EH (cell line): ENCODE measurements at places on chromosomes 3 and 15.
A peak's percentile ranks its signal among the peaks of the same experiment; 100 is the strongest.

- DNase-seq, result peak; percentile 53
Measured at GRCh38 chr15:43509660-43510199, 7.7 kb upstream of the MAP1A start.

DNA sequence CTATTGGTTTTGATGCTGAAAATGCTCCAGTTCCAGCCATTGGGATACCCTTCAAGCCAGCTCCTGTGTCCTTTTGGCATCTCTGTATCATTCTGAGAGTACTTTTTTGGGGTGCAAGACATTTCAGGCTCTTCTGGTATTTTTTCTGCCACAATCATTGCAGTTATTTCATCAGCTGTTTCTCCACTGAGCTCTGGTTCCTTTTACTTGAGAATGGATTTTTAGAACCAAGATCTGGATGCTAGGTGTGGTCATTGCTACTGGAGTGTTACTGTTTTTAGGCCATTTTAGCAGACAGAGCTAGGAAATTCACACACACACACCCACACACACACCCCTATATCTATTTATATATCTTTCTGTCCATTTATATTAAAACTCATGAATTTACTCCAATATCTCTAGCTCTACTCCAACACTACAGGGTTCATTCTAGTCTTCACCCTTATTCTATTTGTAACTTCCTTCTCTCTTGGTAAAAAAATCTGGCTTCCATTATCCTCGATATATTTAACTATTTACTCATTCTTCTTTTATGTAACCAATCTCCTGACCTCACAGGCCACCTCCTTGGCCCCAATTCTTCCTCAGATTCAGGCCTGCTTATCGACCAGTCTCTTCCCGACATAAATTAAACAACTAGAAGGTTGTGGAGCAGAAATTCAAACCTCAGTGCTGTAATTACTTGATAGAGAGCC is 17.0 kb downstream of the SLC35G2 start:
- DNase-seq, result peak; percentile 57

GRCh38 chr3:108486338-108486737 is 24.1 kb downstream of the MYH15 start:
- no peak for DNase-seq

DNA sequence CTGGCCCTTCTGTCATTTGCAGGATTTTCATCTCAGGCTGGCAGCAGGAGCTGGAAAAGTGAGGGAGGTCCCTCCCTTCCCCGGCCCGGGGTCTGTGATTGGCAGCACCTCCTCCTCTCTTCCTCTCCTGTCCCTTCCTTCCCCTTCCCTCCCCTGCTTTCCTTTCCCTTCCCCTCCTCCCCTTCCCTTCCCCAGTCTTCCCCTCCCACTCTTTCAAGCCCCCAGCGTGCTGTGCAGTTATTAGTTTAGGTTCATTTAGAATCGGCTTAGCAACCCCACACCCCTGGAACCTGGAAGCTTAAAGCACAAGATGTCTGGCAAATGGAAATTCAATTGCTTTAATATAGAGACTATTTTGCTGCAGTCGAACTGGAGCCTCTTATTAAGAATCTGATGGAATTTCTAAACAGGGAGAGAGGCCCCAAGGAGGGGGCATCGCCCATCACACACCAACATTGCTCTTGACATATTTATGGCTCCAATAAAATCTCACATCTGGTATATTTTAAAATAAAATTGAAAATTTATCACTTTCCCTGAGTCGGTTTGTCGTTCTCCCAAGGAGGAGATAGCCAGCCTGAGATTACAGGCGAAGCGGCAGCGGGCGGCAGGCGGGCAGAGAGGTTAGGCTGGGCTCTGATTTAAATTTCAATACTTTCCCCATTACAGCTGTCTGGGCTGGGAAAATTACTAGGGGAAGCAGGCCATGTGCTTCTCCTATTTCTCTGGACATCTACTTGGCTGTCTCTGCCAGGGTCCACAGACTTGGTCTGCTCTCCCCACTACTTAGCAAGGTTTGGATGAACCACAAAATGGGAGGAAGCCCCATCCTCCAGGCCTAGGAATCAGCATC is 98.9 kb downstream of the LINGO1 start:
- peak; percentile 14 for DNase-seq

DNA sequence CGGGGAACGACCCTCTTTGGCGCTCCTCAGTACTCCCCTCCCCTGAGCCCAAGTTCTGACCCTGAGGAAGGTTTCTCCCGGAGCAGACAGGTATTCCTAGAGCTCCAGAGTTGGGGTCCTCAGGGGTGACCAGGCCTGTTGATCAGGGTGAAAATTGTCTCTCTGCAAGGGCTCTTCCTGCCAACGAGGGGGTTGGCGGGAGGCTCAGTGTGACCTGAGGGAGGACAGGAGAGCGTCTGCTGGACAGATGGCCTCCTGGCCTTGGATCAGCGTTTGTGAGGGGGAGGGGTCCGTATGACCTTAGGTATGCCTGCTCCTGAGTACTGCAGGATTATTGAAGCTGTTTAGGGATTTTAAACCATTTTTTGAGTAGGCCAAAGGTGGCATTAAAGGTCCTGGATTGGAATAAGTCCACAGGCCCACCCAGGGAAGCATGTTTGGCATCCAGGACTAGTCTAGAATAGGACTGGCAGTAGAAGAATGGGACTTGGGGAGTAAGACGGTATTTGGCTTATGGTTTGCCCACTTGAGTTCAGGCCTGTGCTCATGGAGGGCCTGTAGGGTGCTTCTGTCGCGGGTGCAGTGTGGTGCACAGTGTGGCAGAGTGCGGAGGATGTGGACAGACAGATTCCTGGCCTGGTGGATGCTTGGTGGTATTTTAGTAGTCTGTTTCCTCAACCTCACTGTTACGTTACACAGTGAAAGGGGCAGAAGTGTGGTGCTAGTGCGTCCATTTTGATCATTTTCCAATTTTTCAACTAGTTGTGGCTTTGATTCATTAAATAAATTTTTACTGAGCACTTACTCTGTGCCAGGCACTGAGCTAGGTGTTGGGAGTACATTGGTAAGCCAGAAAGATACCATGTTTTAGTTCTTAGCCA is 959 bp downstream of the ZNF592 start:
- DNase-seq, result peak; percentile 37

DNA sequence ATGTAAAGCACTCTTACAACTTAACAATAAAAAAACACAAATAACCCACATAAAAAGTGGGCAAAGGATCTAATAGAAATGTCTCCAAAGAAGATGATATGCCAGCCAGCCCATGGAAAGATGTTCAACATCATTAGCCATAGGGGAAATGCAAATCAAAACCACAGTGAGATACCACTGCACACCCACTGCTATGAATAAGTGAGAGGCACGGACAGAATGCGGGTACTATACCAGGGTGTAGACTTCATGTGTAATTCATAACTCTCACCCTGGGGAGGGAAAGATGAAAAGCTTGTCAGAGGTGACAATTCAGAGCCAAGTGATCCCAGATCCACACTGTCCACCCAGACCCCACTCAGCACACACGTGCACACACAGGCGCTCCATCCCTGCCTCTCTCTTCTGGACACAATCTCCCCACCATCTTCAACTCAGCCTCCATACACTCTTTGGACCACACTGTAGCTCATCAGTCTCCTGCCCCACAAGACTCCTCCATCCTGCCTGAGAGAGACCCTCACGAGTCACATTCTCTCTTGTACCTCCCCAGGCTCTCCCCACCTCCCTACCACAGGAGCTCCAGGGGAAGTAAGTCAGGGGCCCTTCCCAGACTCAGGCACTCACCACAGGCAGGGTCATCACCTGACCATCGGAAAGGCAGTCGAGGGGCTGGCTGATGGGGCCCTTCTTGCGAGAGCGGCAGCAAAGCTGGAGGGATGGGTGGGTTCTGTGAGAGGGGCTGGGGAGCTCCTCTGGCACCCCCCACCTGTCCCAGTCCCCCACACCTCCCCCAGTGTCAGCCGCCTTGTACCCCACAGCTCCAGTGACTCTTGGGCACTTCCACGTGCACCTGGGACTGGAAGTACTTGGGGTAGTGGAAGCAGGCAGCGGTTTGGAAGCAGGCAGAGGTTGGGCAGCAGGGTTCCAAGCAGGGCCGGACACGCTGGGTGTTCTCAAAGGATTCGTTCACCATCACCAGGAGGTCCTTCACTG is 21.3 kb downstream of the PLA2G4E start:
- DNase-seq, result no peak

DNA sequence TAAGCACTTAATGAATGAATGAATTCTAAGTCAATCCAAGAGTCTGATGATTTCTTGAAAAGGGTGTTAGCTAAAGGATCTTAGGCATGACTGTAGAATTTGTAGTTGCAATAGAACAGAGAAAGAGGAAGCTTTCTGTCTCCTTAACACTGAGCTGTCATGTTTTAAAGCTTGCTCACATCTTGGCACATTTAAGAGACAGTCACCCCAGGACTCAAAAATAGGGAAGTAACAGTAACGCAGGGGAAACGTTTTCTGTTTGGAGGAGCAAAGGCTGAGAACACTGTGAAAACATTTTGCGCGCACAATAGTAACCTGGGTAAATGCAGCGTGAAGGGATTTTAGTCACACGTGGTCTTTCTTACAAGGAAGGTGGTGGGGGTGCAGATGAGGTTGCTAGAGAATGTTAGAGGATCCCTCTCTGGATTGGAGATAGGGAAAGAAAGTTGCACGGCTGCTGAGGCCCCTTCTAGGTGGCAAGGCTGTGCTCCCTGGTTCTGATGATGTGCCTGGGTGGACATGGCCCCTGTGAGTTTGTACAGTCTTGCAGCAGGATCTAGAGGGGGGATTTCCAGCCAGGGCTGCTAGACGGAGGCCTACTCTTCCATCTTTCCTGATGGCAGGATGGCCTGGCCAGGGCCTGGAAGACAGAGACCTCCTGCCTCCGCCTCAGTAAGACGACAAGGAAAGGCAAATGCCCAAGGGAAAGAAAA is 12.0 kb downstream of the STARD5 start:
- DNase-seq, result peak; percentile 27

DNA sequence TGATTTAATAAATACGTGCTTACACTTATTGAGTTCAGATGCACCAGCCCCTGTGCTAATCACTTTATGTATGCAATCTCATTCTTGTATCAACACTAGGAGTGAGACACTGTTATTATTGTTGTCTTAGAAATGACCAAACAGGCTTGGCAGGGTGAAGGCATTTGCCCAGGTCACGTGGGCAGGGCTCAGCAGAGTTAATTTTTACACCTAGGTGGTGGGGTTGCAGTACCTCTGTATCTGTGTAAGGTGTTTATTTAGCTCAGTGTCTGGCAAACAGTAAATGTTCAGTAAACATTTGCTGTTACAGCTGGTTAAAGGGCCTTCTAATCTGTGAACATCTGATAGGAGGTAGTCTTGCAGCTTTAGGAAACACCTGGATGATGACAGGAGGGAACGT is 200.0 kb downstream of the CACNA2D3 start:
- DNase-seq, result no peak

DNA sequence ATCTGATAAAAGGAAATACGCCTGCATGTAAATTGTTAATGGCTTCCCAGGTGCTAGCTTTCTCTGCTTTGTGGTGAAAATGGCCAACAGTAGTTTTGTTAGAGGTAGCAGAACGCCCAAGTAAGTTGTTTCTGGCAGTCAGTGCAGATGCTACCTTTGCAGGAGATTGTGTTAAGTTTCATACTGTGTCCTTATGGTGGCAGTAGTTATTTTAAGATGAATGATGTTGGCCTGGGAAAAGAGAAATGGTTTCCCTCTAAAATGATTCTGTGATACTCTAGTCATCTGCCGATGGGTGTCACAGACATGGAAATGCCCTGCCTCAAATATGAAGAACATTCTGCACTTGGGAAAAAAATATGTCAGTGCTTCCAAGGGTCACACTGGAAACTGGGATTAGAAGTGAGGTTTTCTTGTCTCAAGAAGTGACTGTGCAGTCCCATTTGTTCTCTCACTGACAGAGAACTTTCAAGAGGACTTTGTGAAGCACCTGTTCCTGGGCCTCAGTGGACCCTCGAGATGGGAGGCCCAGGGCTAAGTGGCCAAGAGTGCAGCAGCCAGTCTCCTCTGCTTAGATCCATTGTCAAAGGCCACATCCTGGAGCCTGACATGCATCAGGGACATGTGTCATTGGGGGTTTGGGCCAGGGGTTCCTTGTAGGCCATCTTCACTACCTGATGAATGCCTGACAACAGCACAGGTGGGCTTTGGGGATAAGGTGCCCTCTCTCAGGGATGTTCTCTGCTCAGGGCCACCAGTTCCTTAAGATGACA is 393.3 kb downstream of the CACNA2D3 start:
- DNase-seq, result no peak

GRCh38 chr3:190983875-190984274 is 121.4 kb upstream of the GMNC start:
- no peak for DNase-seq

DNA sequence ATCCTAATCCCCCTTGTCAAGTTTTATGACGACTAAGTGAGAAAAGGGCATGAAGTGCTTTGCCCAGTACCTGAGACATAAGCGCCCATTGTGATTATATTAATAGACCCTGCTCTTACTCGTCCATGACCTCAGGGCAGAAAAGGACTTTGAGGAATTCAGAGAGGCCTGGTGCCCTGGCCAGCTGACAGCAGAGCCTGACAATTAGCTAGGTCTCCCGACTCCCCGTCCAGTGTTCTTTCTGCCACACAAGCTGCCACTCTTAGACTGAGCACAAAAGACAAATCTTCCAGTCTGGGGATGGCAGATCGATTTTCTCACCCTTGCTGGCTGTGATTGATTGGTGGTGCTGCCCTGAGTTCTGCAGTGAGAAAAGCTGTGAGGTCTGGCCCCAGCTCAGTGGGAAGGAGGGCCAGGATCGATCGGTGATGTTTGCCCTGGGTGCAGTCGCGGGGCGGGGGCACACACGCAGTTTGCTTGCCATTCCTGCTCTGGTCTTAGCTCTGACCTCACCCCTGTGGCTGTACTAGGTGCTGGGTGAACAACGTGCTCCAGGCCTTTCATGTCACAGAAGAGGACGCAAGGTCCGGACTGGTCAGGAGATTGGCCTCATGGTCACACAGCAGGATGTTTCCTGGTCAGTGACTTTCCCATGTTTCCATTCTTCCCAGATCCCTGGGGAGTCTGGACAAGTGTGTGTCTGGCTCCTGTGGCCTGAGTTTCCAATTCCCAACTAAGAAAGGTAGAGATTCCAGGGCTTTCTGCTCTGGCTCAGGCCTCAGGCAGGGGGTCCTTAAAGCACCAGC is 67.4 kb upstream of the TLE3 start:
- DNase-seq, result no peak

- DNase-seq, result no peak
Measured at GRCh38 chr15:42772144-42772543, 35.2 kb upstream of the CDAN1 start.

DNA sequence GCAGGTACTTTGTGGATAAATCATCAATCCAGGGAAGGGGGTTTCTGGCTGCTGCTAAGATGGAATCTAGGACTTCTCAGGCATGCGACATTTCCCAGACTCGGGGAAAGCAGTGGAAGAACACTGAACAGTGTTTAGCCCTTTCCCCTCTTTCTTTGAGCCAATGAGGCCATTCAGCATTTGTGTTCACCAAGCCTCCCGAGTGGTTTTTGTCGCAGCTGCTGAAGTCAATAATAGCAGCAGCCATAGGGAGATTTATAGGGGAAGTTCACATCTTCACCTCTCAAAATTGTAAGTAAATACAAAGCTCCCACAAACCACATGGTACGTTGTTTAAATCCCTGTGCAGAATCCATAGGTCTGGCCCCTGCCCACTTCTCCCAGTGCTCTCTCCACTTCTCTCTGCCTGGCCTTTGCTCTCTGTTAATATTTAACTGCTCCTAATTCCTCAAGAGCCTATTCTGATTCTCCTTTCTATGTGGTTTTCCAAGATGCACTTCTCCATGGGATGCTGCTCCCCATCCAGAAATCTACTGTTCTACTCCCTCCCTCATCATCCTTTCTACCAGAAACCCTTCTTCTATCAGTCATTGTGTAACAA is 230.7 kb downstream of the SHQ1 start:
- DNase-seq, result no peak
